T follicular helper cell (primary cell): ENCODE measurements at places on chromosomes 7 and 10.

GRCh38 chr7:105450177-105450861, 61.6 kb upstream of the SRPK2 start:
- DNase-seq: no peak

- DNase-seq: no peak
These were observed 6.4 kb downstream of the CDCA7L start for GRCh38 chr7:21939136-21939857.

DNA sequence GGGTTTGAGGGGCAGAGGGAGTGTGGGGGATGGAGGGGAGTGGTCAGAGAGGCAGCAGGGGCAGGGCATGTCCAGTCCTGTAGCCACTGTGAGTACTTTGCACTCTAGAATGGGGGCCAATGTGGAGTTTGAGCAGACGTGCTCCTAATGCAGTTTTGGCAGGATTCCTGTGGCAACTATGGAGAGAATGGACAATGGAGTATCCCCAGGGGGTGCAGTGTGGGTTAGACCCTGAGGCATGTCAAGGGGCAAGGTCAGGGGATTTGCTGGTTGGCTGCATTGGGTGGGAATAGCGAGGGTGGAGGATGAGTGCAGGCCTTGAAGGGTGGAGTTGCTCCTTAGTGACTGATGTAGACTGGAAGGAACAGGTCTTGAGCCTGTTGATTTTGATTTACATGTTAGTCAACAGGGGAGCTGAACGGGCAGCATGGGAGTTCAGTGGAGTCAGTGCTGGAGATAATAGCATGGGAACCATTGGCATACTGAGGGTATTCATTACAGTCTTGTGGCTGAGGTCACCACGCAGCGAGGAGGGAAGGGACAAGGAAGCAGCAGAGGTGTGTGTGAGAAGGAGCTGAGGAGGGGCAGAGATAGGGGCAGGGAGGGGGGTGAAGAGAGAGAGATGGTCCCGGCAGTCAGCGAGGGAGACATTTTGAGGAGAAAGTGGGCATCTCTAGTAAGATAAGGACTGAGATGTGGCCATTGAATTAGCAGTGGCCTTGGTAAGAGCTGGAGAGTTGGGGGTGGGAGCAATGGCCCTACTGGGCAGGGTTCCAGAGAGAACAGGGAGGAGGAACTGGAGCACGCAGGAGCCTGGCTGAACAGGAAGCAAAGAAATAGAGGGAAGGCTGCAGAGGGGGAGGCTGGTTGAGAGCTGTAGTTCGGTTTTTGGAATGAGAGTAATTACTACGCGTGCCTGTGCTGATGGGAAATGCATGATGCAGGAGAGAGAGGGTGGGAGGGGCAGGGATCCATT, 112.7 kb downstream of the CCNY start:
- no peak for DNase-seq

GRCh38 chr7:105835441-105835840, 41.0 kb downstream of the ATXN7L1 start:
- DNase-seq: no peak

DNA sequence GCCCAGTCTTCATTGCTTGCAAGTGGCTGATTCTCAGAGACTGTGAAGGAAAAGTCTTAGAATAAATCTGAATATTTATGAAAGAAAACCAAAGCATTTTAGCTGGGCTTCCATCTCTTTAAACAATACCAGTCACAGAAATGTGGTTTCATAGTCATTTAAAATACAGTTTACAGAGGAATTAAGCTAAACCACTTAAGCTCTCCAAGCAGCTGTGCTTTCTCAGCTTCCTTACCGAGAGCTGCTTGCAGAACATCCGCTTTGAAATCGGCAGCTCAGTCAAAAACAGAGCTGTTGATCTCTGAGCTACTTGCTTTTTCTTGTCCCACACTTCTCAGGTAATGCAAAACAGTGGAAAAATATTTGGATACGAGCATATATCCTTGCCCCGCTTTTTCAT, 134.5 kb downstream of the DYNC1I1 start:
- no peak for DNase-seq

DNA sequence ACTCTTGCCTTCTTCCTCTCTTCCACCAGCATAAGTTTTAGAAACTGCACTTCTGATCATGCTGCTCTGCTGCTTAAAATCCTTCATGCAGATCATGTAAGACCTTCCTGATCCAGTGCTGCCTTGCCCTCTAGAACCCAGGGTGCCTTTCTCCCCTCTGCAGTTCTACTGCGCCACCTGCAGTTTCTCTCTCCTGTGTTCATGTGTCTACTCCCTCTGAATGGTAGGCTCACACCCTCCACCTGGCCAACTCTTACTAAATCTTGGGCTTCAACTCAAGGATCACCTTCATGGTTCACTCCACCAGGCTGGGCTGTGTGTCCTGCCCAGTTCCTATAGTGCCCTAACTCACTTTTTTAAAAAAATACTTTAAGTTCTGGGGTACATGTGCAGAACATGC, 174.6 kb upstream of the ITGB1 start:
- no peak for DNase-seq

GRCh38 chr10:123245264-123245663, 91.1 kb downstream of the BUB3 start:
- DNase-seq: no peak

- no peak for DNase-seq
These were observed 214.2 kb upstream of the ADO start for GRCh38 chr10:62590306-62590705.

GRCh38 chr7:38382684-38383083, 109.2 kb upstream of the TARP start:
- DNase-seq: no peak

DNA sequence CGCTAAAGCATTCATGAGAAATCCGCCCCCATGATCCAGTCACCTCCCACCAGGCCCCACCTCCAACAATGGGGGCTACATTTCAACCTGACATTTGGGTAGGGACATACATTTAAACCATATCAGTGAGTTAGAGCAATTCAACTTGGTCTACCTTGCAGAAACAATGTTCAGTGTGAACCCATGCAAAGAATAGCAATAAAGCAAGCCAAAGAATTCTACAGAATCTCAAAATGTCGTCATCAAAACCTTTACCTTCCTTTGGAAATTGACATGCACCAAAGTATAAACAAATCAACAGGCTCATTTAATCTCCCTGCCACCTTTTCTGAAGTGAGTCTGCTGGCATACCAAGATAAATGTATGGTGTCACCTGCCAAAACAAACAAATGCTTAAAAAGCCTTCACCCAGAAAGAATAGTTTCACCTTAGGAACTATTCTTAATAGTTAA, 68.8 kb upstream of the ABLIM1 start:
- DNase-seq: no peak
